ENCODE measurements at places on chromosomes 16 and 17.

DNA sequence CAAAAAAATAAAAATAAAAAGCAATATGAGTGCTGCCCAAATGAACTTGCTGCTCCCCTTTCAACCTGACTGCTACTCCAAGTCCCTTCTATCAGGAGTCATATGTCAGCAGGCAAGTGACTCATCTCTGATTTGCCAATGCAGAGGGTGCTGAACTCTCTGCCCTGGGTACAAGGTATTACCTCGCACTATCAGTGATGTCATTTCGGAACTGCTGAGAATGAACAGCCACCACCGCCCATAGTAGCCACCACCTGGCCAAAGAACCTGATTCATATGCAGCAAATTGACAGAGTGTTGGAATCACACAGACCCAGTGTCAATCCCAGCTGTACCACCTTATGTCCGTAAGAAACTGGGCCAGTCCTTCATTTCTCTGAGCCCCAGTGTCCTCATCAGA is 31.2 kb downstream of the LYRM9 start:
- no peak for DNase-seq

- peak; percentile 60 for DNase-seq
Measured at GRCh38 chr17:59361386-59361785, 29.9 kb downstream of the YPEL2 start.

DNA sequence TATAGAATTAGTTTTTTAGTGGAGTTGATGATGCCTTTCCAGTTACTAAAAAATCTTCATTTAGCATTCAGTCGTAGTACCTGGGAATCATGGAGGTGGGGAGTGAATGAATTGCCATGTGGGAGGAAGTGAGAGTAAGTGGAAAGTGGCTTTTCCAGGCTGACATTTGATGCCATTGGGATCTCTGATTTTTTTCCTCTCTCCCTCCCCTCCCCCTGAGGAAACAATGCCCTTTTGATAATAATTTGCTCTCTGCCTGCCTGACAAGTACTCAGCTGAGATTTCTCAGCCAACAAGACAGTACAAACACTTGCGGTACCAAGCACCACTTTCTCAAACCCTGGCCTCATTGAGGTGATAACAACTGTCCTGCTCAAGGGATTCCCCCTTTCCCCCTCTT is 2.2 kb downstream of the UBE2Z start:
- DNase-seq = no peak

DNA sequence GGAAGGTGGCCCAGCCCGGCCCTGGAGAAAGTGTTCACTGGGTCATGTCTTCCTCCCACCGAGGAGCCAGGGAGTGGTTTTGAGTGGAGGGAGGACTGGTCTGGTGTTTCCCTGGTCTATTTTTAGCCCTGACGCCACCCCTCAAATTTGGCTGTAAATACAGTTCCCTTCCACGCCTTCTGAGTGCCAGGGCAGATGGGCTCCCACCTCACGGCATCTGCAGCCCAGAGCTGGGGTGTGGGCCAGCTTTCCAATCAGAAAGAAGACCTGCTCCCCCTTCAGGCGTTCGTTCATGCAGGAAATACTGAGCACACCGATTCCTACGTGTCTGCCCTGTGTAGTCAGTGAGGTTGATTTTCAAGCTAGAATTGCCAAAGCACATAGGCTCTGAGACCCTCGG is 53.7 kb downstream of the SNX20 start:
- DNase-seq = peak; percentile 30

GRCh38 chr17:27496437-27496943 is 40.2 kb downstream of the KSR1 start:
- DNase-seq = no peak

DNA sequence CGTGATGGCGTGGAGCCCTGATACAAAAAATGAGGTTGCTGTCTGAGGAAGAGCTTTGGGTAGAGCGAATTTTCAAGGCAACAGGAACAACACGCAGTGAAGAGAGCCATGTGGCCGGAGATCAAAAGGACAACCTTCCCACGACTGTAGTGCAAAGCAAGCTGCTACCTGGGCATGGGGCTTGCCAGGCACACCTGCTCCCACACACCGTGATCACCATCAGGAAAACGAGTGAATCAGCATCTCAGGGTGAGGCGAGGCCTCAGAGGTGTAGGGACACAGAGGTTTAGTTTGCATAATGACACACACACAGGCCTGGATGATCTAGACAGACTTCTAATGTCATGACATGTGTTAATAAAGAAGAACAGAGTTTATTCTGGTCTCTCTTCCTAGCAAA is 65.7 kb downstream of the PARN start:
- no peak for DNase-seq

DNA sequence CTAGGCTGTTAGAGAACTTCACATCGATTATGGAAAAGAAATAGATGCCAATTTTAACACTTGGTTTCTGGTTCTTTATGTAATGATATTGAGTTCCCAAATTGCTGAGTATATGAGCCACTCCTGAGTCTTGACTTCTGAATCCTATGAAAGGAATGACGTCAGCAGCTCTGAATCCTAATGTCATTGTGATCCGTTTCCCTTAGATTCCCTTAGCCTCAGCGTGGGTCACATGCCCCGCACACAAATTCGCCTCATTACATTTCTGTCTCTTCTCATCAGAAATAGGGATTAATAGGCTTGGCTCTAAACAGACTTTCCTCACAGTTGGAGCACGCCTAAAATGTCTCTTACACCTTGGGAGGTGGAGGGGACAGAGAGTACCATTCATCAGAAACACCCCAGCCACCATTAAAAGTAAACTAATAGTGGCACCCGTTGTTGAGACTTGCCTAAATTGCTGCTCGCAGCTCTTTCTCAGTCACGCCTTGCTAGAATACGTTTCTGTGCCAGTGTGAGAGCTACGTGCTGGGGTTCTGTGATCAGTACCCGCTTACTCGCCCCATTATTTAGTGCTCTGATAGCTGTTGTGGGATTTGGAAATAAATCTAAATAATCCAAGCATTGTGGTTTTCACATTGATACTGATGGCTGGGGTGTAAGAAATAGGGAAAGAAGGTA is 7.1 kb downstream of the MRM3 start:
- no peak for DNase-seq

- DNase-seq = peak; percentile 11
Measured at GRCh38 chr17:74960570-74961342, 11.8 kb downstream of the HID1 start.

DNA sequence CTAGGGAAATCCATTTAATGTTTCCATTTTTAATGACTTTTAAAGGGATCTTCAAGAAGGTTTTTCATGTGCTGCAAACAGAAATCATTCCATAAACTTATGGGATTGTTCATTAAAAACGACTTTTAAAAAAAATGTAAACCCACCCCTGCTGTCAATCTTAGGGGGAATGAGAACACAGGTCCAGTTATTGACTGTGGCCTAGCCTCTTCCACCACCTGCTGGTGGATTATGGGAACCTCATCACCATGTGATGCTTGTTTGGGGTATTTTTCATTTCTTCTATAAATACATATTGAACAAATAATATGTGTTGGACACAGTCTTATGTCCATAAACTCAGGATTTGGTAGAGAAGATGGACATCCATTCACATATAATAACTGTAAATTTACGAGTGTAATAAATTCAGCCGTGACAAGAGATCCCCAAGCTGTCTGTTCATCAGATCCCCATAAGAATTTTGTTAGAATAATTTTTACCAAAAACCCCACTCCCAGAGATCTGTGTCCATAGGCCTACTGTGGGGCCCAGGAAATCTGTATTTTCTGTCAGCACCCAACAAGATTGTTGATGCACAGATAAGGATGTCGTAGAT is 42.0 kb upstream of the TMC5 start:
- DNase-seq = peak; percentile 1

- DNase-seq = no peak
Measured at GRCh38 chr17:40499551-40500189, 1.8 kb downstream of the TNS4 start.

DNA sequence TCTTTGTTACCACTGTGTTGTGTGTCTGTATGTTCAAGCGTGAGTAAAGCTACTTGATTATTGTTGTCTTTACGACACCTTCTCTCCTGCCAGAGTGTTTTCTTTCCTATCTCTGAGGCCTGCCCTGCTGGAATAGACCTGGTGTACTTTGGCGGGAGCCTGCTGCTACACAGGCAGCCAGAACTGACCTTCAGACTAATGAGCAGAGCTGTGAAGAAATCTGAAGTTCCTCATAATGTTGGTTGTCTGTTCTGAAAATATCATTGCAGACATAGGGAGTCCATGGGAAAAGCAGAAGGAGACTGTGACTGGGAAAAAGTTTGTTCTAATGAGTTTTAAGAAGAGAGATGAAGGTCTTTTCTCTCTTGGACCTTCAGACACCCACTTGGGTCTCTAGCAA is 9.8 kb downstream of the RHOT1 start:
- no peak for DNase-seq

- DNase-seq = no peak
Measured at GRCh38 chr17:50270435-50271362, 3.6 kb upstream of the TMEM92 start.

GRCh38 chr16:4487955-4488498 is 11.8 kb downstream of the HMOX2 start:
- DNase-seq = no peak

GRCh38 chr16:24930440-24930839 is 84.7 kb downstream of the SLC5A11 start:
- no peak for DNase-seq

DNA sequence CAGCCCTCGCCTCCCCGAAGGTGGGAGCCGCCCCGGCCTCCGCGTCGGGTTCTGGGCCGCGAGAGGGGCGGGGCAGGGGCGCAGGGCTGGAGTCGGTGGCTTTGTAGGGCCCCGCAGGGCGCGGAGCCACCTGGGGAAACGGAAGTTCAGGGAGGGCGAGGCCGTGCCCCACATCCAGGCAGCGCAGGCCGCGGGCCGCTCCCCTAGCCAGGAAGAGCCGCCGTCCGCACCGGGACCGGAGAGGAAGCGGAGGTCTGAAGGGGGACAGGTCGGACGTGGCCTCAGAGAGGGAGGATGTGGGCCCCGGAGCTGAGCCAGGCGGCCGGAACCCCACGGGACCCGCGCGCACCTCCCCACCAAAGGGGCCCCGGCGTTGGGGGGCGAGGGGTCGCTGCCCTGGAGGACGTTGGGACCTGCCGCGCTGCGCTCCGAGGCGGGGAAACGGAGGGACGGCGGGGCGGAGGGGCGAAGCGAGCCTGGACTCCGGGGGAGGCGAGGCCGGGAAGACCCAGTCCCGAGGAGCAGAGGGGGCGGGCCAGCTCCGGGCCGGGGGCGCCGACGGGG is 482 bp upstream of the SLC16A3 start:
- DNase-seq = no peak

GRCh38 chr17:43418441-43419374 is 19.9 kb downstream of the ARL4D start:
- DNase-seq = peak; percentile 15

- DNase-seq = peak; percentile 63
Measured at GRCh38 chr17:64781014-64781756, 119.1 kb upstream of the SMURF2 start.

DNA sequence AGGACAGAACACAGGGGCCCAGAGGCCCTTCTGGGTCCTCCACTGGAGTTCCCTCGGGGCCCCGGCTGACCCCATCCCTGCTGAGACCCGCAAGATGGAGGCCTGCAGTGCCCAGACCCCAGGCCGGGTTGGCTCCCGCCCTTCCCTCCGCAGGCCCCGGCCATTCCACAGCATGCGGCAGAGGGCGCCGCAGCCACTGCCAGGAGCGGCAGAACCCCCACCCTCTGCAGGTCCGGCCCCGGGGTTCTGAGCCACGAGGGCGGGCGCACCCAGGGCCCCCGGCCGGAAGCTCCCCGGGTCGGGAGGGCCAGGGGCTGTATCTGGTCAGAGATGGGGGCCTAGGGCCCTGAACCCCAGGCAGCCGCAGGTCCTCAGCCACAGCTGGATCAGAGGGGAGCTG is 2.4 kb upstream of the PERCC1 start:
- DNase-seq = peak; percentile 22

DNA sequence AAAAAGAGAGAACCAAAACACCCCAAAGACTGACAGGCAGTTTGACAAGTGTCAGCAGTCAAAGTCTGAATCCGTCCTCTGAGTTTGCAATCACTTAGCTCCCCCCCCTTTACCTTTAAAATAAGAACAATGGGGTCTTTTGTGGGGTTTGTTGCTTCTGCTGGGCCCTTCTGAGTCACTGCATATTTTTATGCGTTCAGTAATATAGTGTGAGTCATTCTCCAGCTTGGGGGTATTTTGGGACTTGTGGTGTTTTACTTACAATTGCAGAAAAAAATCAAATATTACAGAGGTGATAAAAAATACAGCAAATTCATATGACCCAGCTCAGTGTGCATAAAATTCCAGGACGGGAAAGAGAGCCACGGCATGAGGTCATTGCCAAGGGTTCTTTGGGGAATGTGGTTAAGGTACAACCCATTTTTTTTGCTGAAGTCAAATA is 120.1 kb downstream of the CYLD start:
- no peak for DNase-seq

DNA sequence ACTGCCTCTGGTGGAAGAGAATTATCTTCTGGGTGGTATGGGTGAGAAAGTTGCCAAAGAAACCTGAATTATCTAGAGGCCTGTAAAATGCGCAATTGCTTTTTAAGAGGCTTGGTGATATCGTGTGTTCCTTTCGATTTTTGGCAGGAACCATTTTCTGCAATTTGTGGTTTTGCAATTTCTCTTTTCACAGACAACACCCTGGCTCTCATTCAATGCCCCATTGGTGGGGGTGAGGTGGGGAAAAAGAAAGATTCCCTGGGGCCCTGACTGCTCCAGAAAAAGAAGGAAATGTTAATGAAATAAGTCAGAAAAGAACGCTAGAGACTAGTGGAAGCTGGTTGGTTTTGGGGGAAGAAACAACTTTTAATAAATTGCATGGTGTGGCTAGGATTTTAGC is 77.4 kb downstream of the ANKFN1 start:
- no peak for DNase-seq

GRCh38 chr16:49826515-49826914 is 29.4 kb downstream of the ZNF423 start:
- DNase-seq = no peak

DNA sequence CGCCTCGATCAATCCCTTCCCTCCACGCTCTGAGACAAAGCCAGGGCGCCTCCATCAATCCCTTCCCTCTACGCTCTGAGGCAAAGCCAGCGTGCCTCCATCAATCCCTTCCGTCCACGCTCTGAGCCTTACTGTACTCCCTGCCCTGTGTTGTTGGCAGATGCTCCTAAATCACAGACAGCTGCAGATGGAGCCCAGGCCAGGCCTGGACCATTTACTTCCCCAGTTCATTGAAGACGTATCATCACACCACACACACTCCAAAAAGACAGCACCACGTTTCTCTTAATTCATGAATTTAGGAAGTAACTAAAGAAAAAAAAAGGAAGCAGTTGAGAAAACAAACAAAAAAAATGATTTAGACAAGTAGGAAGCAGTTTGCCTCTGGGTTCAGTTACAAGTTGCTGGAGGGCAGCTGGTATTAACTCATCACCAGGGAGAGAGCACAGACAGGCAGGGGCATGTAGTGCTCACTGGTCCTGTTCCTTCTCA is 7.4 kb upstream of the CD300LD start:
- DNase-seq = no peak

GRCh38 chr17:79815836-79816461 is 19.1 kb upstream of the CBX8 start:
- DNase-seq = no peak
